ENCODE measurements at places on chromosomes 5 and 9.

DNA sequence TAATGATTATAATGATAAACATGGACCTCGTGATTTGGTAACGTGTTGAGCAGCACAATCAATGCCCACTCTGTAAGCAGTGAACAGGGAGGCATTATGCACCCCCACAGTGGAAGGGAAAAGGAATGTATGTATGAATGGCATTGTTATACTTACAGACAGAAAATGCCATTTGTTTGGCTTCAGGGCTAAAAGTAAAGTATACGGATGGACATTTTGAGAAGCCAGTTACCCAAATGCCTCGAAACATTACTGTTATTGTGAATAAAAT is 260.2 kb upstream of the PPP1R2B start:
- no peak for DNase-seq

DNA sequence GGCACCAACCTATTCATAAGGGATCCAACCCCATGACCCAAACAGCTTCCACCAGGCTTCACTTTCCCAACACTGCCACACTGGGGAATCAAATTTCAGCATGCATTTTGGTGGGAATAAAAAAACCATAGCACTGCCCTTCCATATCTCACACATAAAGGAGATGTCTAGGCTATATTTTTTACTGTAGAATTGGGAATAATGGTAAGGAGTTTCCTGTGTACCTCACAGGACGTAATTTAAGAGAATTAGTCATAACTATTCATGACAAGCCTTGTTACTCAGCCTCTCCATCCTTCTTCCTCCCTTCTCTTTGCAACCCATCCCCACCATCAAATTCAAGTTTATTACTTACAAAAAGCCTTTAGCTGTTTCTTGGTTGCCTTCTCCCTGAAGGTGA is 352.1 kb downstream of the MLLT3 start:
- DNase-seq, result no peak

DNA sequence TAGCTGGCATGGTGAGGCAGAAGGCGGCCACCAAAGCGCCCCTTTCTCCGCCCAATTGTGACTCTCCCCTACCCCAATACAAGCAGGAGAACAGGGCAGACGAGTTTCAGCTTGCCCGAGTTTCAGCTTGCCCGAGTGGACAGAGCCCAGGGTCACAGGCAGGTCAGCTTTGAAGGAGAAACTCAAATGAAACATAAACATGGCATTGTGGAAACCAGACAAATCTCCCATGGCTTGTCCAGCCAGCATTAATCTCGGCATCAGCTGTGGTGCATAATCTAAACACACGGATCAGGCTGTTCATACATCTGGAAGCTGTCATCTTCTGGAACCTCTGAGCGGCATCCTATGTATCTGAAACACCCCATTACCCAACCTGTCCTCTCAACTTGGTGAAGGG is 16.9 kb downstream of the PTCH1 start:
- no peak for DNase-seq

GRCh38 chr5:130706696-130707095 is 458.4 kb downstream of the HINT1 start:
- DNase-seq, result no peak

GRCh38 chr5:26872337-26872736 is 166.0 kb downstream of the CDH9 start:
- DNase-seq, result no peak
